ENCODE measurements at places on chromosomes 5 and 9. TPM values are rescaled to one million over a fixed set of nuclear protein-coding genes. Genes with fewer than 3 reads are reported as not detected.
A peak's percentile ranks its signal among the peaks of the same experiment; 100 is the strongest.

DNA sequence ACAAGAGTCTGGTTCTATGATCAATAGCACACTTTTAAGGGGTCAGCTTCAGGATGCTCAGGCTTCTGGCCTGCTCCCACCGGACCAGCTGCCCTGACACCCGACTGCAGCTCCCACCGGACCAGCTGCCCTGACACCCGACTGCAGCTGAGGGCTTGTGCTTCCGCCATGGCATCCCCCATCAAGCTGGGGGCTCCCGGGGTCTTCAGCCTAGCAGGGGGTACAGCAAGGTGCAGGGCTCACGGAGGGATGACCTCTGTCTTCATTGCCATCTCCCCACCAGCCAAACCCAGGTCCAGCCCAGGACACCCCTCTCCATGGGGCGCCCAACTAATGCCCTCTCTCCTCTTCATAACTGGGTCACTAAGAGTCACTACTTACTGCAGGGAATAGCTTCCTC is 1.9 kb downstream of the FLT4 start:
- DNase-seq, result no peak

The MAPK9 gene
- 40.3 TPM for total RNA-seq

The SLIT3 gene
- total RNA-seq, result 109 TPM

The KLHL3 gene
- total RNA-seq, result 12.0 TPM

GRCh38 chr5:140295414-140295813 is 7.5 kb downstream of the PFDN1 start:
- peak; percentile 54 for DNase-seq

DNA sequence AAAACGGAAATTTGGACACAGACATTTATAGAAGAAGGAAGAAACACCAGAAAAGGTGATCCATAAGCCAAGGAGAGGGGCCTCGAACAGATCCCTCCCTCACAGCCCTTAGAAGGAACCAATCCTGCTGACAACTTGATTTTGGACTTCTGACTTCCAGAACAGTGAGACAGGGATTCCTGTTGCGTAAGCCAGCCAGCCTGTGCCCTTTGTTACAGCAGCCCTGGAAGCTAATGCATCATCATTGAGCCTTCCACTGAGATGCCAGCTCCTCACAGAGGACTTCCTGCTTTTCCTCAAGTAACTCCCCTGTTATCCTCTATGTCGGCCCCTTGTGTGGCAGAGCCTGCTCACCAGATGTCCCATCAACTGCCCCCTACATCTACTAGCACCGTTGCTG is 94.1 kb downstream of the JMY start:
- DNase-seq, result no peak

DNA sequence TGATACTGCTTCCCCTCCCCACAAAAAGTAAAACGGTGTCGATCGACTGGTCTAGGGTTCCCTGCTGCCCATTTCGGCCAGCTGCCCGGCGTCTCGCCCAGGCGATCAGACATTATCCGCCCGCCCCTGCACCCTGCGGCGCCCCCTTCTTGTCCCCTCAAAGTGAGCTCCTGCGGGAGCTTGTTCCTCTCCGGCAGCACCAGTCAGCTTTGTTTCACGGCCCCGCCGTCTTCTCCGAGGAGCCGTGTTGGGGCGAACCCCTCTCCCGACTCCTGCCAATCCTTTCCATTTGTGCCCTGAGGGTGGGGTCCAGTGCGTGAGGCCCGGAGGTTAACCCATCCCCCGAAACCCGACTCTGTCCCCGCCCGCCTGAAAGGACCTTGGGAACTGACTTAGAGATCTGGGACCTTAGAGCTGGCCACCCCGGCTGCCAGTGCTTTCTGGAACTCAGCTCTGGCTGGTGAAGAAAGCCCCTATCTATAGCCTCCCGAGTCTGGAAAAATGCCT is 518 bp downstream of the UBE2B start:
- no peak for DNase-seq
